Stimulated activated CD4-positive, alpha-beta T cell treated with anti-CD3 and anti-CD28 coated beads, Interleukin-2, amount 100 ng/mL, for 48 hours (primary cell): ENCODE measurements at places on chromosomes 1 and 21.

GRCh38 chr1:107626073-107626796, 338.7 kb downstream of the VAV3 start:
- no peak for DNase-seq

DNA sequence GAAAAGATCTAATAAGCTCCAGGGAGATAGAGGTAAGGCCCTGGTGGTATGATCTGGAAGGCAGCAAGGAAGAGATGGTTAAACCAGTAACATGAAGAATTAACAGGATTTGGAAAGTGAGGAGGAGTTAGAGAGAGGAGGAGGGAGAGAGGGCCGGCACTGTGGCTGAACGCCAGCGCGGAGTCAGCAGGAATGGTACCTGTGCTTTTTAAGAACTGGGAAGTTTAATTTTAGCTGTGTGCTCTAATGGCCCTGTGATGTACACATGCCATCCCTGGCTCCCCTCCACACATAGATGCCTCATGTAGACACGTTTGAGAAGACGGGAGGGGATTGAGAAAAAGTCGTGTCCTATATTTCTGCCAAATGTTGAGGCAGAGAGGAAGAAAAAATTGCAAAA, 13.8 kb upstream of the AVPR1B start:
- DNase-seq: no peak

- no peak for DNase-seq
These were observed 41.0 kb downstream of the ZFYVE9 start for GRCh38 chr1:52182874-52183400.

- no peak for DNase-seq
These were observed 9.7 kb upstream of the TEDDM1 start for GRCh38 chr1:182410138-182410537.

GRCh38 chr1:101522486-101522885, 285.7 kb downstream of the S1PR1 start:
- no peak for DNase-seq

DNA sequence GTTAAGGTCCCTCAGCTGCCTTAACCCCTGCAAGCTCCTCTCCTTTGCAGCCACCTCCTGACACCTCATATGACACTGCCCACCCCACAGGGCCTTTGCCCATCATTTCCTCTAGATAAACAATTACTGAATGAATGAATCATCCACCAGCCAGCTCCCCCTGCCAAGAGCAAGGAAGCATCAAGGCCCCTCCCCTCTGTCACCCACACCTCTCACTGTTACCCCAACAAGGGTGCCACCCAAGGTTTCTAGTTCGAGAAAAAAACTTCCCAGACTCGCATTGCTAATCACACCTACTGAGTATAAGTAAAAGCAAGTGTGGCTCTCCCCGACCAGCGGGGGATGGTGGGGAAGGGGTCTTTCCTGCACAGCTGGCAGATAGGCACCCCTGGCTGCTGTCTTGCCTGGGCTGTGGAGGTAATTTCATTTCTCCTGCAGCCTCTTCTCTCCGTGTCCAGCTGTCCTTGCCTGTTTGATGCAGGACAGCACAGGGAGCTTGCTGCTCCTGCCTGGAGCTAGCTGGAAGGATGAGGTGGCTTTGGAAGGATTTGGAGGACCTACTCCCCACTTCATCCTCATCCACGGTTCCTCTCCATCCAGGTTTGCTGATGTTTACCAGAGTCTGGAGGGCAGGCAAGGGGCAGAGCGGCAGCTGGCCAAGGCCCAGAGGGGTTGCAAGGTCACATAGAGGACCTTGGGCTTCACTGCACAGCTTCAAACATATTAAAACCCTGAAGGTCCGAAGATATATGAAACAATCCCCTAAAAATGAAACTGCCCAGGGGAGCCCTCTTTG, 33.1 kb upstream of the LBR start:
- DNase-seq: no peak

DNA sequence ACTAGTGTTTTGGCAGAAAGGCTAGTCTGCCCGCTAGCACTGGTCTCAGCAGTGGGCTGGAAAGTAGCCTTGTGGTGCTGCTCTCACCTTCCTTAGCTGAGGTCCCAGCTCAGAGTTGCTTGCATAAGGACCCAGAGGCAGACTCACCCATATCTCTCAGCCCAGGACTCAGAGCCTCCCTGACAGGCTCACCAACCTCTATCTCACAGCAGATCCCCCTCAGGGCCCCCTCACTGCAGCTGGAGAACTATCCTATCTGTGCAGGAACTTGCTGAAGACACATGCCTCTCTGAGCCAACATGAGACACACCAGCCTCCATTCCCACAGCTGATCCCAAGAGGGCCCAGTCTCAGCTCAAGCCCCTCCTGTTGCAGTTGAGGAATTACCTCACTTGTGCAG, 82.6 kb downstream of the IARS2 start:
- DNase-seq: no peak

DNA sequence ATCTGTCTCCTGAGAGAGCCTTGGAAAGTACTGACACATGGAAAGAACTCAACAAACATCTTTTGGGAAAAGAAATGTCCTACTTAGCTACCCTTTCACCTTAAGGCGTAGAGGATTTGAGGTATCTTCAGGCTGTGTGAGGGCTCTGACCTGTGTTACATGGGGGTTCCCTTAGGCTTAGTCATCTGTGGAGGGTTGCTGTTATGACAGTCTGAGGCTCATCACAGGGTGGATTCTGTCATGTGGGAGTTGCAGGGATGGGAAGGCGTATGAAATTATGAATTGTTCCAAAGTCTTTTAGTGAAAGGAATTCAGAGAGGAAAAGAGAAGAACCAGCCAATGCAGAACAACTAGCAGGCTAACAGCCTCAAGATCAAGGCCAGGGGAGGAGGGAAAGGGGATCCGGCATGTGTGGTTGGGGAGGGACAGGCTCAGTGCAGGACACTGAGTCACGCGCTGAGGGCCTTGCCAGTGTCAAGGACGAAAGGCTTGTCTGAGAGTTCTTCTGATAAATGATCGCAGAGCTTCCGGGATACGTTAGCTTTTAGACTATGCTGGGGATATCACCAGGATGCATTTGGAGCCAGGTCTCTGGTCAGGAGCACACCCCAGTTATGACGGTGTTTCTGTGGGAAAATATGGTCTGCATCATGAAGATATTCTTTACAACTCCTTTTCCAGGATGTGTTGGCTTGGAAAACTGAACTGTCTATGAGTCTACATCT, 24.6 kb upstream of the PLA2G2C start:
- DNase-seq: no peak

GRCh38 chr21:42696501-42697040, 43.1 kb downstream of the PDE9A start:
- DNase-seq: no peak

DNA sequence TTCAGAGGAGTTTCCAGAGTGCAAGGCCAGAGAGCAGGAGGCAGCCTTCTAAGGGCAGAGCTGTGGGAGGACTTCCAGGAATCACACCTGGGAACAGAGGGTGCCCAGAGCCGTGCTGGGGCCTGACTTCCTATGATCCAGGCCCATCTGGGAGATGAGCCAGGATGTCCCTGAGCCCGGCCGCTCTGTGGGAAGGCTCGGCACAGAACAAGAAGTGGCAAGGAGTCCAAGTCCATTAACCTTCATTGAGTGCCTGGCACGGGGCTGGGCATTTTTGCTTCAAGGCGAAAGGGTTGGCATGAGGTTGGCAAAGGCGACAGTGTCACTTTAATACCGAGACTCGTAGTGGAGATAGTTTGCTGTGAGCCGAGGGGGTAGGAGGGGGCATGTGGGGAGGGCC, 18.2 kb downstream of the TMEM201 start:
- no peak for DNase-seq

DNA sequence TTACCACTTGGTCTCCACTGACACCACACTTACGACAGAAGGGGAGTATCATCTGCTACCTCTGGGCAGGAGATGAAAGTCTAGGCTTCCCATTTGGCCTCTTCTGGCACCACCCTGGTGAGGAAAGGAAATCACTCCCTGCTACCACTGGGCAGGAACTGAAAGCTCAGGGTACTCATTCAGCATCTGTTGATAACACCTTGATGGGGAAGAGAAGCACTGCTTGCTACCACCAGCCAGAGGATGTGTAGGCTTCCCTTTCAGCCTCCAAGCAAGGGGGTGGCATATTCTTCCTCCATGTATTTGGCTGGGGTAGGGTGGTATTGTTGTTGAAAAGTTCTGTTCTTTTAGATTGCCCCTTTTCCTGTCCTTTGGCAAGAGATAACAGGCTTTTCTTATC, 115.0 kb downstream of the ACBD6 start:
- no peak for DNase-seq

DNA sequence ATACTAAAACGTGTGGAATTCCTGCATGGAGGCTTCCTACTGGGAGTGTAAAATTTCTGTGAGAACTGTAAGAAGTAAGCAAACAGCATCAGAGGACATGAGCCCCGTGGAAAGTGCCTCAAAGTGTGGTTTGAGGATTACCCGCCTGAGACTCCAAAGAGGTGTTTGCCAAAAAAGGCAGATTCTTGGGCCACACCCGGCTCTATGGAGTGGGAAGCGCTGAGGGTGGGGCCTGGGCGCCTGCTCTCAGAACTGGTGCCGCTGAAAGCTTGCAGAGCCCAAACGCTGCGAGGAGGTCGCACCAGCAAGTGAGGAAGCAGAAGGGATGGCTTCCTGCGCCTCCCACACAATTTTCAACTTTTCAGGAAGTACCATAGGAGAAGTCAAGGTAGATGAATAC, 43.0 kb upstream of the PSEN2 start:
- DNase-seq: peak; percentile 13

DNA sequence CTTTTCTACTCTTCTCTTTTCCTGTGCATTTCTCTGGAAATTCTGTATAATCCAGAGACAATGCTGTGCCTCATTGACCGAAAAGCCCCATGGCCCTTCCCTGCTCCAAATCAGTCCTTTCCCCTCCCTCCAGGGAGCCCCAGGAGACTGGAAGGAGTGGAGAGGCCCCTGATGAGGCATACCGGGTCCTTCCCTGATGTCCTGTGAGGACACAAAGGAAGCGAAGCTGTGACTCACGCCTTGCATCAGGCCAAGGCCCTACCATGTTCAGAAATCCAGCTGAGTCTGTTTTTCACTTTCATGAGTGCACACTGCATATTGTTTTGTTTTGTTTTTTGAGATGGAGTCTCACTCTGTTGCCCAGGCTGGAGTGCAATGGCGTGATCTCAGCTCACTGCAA, 38.7 kb upstream of the BECN2 start:
- no peak for DNase-seq

- no peak for DNase-seq
These were observed 338.4 kb downstream of the DISC1 start for GRCh38 chr1:231964961-231965360.

- no peak for DNase-seq
These were observed 2.0 kb downstream of the CAMSAP2 start for GRCh38 chr1:200740571-200741208.

DNA sequence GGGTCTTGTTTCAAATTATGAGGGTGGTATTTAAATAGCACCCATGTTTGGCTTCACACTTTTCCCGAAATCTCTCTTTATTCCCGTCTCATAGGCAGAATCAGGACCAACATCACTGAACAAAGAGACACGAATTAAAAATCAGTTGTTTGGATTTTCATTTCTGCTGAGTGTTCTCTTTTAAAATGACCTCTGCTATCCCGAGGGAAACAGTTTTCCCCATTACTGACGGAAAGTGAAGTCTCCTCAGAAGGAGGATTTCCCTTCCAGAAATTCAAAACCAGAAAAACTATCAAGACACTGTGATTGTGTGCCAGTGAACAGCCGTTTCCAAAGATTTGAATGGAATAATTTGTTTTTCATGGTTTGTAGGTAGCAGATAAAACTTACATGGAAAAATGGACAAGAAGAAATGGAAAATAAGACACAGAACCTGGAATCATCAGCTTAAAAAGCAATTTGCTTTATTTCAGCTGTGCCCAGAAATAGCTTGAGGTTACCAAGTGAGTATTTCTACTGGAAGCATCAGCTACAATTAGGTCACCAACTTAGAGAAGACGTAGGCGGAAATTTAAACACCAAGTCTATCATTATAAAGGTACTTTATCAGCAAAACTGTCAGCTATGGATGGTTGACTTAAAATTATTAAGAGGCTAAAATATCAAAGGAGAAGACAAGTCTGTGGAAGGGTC, 68.5 kb downstream of the RUNX1 start:
- no peak for DNase-seq

DNA sequence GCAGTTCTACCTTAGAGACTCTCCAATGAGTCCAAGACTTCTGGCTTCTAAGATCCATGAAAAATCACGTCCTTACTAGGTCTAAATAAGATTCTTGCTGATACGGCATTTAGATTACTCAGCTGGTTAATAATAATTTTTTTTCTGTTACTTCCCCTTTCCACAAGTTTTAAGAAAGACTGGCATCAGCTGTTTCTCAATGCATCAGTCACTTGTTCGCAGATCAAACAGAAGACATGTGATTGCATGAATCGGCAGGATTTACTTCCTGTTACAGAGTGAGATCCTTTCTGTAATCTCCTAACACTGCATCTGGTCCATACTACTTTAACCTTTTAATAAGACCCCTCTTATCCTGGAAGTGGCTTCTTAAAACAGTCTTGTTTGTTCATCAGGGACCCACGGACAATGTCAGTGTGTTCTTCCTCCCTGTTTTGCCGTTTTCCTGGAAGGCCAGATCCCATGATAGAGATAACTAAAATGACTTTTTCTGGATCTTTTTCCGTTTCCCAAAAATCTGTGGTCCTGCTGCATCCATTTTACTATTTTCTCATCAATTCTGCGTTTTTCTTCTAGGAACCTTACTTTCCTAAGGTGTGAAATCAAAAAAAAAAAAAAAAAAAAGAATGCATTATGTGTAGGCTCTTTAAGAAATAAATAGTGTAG, 6.1 kb downstream of the NPL start:
- no peak for DNase-seq

DNA sequence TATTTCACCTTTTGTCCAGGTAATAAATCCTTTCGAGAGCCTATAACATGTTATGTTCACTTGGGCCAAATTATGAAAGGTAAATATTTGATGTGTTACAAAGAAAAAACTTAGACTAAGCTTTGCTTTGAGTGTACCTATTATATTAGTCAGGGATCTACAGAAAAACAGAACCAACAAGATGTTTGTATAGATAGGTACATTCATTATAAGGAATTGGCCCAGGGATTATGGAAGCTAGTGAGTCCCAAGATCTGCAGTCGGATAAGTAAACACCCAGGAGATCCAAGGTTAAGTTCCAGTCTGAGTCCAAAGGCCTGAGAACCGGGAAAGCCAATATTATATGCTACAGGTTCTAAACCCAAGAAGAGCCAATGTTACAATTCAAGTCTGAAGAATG, 234.5 kb downstream of the NRIP1 start:
- DNase-seq: no peak

- DNase-seq: no peak
These were observed 43.2 kb downstream of the ELK4 start for GRCh38 chr1:205588636-205589035.

- no peak for DNase-seq
These were observed 40.3 kb upstream of the TLR5 start for GRCh38 chr1:223183268-223183862.

DNA sequence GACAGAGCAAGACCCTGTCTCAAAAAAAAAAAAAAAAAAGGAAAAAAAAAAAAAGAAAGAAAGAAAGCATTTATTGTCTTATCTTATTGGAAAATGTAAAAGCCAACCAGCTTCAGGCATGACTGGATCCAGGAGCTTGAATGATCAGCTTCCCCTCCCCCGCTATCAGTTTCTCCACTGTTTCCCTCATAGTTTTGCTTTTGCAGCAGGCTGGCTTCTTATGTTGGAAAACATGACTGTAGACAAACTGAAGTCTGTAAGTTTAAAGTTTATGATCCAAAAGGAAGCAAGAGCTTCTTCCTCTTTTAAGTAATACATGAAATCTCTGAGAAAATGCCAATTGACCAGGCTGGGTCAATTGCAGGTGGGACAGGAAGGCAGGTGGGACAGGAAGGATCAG, 52.2 kb downstream of the FHAD1 start:
- DNase-seq: no peak

GRCh38 chr1:94418664-94419655, 771 bp downstream of the ABCD3 start:
- no peak for DNase-seq
